Omental fat pad (tissue), 4 donors: ENCODE measurements at places on chromosomes 6 and 20.

DNA sequence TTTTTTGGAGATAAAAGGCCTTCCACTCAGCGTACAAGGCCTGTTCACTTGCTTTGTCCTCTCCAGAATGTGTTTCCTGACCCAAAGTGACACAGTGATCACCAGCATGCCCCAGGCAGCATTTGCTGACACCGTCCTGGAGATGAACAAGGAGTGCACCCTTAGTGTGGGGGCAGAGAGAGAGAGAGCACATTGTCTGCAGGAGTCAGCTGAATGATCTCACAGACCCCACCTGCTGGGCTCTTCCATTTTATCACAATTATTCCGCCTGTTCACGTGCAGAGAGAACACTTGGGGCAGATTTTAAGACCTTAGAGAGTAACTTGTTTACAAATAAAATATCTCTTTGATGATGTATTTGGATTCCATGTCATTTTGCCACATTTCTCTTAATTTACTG lies 22.4 kb upstream of the MAS1L start:
- no peak for DNase-seq

- no peak for DNase-seq
These were observed 2.0 kb downstream of the LAMP5 start for GRCh38 chr20:9516234-9516871.

- DNase-seq = no peak
These were observed 17.6 kb upstream of the SSTR4 start for GRCh38 chr20:23017516-23017915.

- no peak for DNase-seq
These were observed 125.6 kb downstream of the CARMIL1 start for GRCh38 chr6:25404693-25405169.

DNA sequence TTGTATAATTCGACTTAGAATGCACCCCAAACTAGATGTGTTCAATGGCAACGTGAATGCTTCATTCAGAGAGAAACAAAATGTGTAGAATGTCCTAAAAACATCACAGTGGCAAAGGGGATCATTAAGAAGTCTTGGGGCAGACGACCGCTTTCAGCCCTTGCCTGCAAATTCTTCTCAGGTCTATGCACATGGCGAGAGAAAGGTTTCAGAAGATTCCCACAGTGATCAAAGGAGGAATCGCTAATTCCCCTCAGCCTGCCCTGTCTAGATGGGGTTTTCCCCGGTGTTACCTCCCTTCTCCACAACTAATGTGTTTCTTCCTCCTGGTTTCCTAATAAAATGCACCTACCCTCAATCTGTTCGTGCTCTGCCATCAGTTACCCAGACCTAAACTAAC lies 13.3 kb upstream of the NHSL1 start:
- no peak for DNase-seq

DNA sequence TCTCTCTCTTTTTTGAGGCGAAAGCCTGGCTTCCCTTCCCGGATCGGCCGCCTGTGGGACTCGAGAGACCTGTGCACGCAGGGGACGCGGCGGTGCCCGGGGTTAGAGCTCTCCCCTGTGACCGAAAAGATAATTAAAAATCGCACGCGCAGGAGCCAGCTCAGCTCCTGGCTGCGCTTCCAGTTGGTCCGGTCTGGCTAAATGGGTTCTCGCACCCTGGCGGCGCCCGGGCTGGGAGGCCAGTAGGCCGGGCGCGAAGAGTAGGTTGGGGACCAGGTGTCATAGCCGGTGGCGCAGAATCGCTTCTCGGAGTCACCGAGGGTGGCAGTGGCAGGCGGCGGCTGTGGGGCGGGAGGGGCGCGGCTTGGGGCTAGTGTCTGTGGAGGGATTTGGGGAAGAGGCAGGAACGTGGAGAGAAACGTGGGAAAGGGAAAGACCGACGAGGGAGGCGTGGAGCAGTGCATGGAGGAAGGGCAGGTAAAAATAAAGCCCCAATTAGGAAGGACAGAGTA lies 41.9 kb upstream of the SUPT3H start:
- no peak for DNase-seq

DNA sequence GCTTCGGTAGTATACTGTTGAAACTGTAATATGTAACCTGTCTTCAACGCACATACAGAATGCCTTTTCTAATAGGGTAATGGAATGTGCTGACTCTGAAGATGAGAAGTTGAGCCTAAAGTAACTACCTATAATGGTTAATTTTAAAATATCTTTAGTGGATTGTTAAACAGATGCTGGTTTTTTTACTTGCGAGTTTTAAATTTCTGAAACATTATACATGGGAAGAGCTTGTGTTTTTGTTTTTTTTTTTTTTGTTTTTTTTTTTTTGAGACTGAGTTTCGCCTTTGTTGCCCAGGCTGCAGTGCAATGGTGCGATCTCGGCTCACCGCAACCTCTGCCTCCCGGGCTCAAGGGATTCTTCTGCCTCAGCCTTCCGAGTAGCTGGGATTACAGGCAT lies 166.9 kb downstream of the JARID2 start:
- no peak for DNase-seq
